ENCODE measurements at places on chromosomes 4 and X.
A peak's percentile ranks its signal among the peaks of the same experiment; 100 is the strongest.

DNA sequence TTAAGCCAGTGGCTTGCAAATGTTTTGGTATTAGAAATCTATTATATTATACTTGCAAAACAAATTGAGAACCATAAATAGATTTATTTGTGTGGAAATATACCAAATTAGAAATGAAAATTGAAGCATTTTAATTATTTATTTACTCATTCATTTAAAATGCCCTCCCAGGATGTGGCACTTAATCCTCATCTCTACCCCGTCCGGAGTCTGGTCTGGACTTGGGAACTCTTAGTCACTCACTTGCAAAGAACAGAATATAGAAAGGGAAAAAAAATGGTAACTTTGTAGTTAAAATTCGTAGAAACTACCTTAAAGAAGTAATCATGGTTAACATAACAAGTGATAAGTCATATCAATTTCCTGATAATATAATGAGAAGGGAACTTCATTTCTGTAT, 775.9 kb upstream of the INTU start:
- DNase-seq, result no peak

- DNase-seq, result no peak
Observed at GRCh38 chr4:17665852-17666251, 51.4 kb downstream of the MED28 start.

DNA sequence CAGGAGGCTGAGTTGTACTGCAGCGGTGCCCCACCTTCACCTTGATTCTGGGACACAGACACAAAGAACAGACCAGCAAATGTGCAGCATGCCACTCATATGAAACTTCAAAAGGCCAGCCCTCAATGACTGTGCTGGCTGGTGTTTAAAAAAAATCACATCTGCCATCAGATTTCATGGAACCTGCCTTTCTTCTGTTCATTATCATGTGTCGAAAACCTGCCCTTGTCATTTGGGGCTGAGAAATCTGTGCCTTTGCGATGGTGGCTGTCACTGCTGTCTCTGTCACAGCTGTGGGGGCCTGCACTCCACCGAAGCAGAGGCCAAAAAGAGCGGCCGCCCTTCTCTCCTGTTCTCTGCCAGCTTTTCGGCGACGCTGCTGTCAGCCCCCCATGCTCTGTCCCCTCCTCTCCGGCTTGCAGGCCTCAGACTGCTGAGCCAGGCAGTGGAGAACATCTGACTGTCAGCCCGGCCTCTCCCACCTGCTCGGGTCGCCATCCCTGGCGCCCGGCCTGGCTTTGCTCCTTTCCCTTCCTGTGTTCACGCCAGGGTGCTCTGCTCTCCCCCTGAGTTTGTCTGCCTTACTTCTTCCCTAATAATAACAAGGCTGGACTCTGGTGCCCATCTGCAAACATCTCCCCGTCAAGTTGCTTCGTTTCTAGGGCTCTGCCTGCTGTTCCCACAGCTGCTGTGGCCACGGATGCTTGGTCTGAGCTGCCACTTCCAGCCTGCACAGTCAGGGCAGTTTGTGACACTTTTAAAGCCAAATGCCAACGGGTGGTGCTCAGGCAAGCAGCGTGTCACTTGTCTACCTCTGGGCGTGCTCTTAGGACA, 355.2 kb downstream of the UNC5C start:
- DNase-seq, result no peak

GRCh38 chr4:6180841-6181631, 19.3 kb downstream of the JAKMIP1 start:
- DNase-seq, result no peak

DNA sequence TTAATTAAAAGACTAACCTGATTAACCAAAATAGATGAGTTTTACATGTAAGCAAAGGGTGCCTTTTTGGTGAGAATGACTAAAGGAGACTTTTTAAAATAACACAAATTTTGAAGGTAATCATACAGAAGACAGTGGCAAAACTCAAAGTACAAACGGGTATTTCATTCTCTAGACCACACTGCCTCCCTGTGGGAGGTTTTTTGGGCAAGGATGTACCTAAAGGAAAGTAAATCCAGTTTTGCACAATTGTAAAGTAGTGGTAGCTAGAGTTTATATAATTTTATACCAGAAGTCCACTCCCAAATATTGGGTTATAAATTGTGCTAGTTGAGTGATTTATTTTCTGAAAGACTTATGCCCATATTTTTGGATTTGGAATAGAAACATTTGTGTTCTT, 201.0 kb downstream of the PAPSS1 start:
- DNase-seq, result no peak

GRCh38 chr4:176534566-176534965, 214.8 kb downstream of the SPCS3 start:
- DNase-seq, result peak; percentile 74

- DNase-seq, result no peak
Observed at GRCh38 chrX:9927698-9928482, 39.3 kb upstream of the CLDN34 start.

DNA sequence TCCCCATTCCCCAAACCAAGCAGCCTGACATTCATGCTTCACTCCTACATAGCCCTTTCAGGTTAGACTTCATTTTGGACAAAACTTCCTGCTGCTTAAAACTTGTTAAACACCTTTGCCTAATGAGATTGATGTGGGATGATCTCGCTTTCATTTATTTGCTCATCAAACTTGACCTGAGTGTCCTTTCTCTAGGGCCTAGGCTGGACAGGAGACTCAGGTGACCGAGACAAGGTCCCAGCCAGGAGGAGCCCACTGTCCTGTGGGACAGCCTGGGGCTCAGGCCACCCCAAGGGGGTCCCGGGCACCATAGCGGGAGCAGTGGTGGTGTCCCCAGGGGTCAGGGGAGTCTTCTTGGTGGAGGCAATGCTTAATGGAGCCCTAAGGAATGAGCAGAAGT, 23.7 kb upstream of the PSAPL1 start:
- no peak for DNase-seq

DNA sequence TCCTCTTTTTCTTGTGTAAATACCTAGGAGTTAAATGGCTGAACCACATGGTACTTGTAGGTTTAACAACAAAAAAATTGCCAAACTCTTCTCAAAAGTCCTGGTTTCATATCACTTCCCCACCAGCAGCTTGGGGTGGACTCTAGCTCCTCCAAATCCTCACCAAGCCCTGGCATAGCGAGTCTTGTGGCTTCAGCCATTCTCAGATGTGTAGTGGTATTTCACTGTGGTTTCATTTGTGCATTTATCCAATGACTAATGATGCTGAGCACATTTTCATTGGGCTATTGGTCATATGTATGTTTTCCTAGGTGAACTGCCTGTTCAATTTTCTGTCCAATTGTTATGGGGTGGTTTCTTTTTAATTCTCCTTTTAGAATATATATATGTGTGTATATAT, 249.3 kb downstream of the NLGN4X start:
- no peak for DNase-seq

GRCh38 chr4:143026459-143027170, 158.1 kb upstream of the USP38 start:
- no peak for DNase-seq

DNA sequence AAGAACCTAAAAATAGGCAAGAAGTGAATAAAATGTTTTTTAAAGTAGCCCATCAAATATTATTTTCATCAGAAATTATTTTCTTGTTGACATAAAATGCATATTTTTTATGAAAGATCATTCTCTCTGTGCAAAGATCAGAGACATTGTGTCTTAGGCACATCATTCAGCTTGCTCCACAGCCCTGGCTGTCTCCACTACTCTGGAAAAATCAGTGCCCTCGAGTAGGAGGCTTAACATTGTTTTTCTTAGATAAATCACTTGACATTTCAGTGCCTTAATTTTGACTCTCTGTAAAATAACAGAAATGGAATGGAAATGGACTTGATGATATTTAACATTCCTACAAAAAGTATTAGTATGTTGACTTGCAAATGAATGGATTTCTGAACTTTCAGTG, 77.9 kb downstream of the FAT4 start:
- DNase-seq, result no peak

GRCh38 chr4:90007494-90008167, 113.0 kb downstream of the MMRN1 start:
- DNase-seq, result no peak

DNA sequence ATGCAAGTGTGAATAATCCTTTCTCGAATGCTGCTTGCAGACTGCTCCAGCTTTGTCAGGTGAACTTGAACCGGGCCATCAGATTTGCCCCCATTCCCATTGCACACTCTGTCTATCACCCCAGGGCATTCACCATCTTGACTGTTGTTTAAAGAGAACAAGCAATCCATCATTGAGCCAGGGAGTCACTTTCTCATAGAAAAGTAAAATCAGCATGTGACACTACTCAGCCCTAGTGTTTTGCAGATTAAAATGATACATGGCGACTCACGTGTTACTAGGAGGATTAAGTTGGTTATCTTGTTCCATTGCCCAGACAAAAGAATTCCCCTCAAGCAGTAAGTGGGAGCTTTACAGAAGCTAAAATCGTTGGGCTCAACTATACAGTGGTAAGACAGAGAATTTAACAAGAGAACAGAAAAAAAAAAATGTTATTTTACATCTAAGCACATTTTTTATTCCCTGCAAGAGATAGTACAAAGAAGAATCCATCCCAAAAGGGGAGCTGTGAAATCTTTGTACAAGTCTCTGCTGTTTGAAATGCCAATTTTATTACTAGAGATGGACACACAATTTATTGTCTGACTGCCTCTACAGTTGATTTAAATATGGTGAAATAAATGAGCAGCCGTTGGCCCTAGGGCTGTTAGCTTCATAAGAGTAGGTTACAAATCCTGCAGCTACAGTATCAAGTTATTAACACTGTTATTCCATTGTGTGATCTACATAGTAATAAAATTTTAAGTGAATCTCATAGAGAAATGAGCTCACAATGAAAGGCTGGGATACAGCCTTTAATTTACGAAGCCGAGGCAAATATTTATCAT, 67.5 kb downstream of the NEUROG2 start:
- DNase-seq, result no peak

- no peak for DNase-seq
Observed at GRCh38 chr4:8517946-8518345, 62.2 kb upstream of the GPR78 start.

DNA sequence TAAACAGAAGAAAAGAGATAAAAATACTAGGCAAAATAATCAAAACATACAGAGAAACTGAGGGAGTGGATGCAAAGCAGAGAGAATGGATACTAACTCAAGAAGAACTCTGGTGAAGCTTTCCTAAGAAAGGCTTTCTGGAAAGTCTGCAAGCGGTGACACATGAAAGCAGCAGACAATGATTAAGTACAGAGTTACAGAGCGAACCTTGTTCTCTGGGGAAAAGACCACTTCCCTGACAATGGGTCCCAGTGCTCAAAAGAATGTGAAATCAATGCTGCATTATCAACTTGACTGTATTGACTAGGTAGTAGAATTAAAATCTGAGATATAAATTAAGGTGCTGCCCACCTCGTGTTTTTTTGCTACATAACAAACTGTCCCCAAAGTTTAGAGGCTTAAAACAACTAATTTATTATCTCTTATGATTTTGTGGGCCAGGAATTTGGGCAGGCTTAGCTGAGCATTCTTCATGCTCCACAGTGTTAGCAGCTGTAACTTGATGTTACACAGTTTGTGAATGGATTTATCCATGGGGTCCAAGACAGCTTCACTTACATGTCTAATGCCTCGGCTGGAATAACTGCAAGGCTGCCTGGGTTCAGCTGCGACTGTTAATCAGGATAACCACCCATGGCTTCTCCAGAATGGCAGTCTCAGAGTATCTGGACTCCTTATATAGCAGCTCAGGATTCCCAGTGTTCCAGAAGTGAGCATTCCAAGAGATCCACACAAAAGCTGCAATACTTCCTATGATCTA, 106.9 kb upstream of the INPP4B start:
- DNase-seq, result no peak

DNA sequence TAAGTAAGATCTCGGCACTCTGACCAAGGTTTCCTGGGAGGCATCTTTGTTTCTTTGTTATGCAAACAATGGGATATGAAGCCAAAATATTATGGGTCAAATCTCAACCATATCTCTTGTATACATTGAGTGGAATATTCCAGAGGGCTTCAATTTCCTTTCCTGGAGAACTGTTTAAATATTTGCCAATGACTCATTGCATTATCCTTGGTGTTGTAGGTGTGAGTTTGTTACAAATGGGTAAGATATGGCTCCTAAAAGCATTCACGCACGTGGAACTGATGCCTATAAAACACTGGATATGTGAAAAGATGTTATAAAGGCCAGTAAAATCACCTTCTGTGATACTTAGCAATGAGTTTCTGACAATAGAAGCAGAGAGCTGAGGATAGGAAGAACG, 150.5 kb upstream of the WDR1 start:
- DNase-seq, result no peak

- peak; percentile 6 for DNase-seq
Observed at GRCh38 chrX:12115377-12115776, 22.9 kb upstream of the FRMPD4 start.

DNA sequence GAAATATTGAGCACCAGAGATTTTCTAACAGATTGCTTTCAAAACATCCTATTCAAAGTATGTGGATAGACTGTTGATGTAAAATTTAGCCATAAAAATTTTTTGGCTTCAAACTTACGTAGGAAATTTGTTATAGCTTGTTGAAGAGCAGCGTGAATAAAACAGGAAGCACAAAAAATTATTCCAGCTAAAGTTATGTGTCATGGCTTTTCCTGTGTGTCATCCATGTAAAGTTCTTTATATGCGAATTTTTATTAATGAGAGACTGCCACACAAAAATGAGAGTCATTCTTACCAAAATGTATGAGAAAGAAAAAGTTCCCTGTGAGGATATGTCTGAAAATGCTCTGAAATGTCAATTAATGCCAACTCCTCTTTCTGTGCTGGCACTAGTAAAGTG, 19.5 kb downstream of the EPGN start:
- DNase-seq, result no peak

DNA sequence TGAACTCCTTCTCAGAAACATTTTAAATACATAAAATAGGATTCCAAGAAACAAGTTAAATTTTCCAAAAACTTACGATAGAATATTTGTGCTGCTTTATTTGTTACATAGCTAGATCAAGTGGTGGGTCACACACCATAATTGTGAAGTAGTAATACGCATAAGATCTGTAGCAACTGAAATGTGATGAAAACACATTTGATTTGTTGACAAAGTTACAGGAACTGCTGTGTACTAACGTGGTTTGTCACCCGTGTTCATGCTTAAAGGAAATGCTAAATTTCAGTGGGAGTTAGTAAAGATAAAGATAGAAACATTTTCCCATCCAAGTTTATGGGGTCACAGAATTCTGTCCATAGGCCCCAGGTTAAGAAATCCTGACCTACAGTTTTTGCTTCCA, 34.1 kb upstream of the PHEX start:
- DNase-seq, result no peak

- no peak for DNase-seq
Observed at GRCh38 chrX:40424259-40424658, 156.5 kb upstream of the ATP6AP2 start.

DNA sequence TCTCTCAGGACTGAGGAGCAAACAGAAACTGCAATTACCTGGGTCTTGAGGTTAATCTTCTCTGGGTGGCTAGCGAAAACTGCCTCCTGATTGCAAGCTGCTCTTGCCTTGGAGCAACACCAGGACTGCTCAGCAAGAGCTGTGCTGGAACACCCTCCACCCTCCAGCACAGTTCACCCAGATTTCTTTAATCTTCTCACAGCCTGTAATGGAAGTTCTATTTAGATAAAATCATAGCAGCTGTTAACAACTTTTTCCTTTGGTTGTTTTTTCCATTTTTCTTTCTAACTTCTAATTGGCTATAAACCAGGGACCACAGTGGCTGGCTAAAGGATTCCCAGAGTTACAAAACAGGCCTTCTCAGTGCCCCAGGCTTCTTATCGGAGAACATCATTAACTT, 36.3 kb downstream of the OPHN1 start:
- DNase-seq, result no peak

- no peak for DNase-seq
Observed at GRCh38 chr4:14348506-14348905, 653.8 kb upstream of the CPEB2 start.

- DNase-seq, result no peak
Observed at GRCh38 chrX:15849555-15849954, 5.1 kb downstream of the AP1S2 start.

- DNase-seq, result no peak
Observed at GRCh38 chrX:26286836-26287235, 70.9 kb downstream of the MAGEB5 start.
